ENCODE measurements at places on chromosomes 16 and 17.

DNA sequence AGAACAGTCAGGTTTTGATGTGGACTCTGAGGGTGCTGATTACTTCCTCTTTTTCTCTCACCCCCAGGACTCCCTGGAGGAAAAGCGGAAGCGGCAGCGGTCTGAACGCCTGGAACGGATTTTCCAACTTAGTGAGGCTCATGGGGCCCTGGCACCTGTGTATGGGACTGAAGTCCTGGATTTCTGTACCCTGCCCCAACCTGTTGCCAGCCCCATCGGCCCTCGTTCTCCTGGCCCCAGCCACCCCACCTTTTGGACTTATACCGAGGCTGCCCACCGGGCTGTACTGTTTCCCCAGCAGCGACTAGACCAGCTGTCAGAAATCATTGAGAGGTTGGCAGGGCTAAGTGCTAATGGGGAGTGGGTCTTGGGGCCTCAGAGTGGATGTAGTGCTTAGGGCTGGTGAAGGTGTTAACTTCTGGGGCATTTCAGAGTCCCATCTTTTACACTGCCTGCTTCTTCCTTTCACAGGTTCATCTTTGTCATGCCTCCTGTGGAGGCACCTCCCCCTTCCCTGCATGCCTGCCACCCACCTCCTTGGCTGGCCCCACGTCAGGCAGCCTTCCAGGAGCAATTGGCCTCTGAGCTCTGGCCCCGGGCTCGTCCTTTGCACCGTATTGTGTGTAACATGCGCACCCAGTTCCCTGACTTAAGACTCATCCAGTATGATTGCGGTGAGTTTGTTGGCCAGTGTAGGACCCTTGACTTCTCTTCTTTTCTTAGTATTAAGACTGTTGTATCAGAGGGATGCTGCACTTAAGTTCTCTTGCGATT, 19.1 kb upstream of the PHKG2 start:
- DNase-seq = no peak

DNA sequence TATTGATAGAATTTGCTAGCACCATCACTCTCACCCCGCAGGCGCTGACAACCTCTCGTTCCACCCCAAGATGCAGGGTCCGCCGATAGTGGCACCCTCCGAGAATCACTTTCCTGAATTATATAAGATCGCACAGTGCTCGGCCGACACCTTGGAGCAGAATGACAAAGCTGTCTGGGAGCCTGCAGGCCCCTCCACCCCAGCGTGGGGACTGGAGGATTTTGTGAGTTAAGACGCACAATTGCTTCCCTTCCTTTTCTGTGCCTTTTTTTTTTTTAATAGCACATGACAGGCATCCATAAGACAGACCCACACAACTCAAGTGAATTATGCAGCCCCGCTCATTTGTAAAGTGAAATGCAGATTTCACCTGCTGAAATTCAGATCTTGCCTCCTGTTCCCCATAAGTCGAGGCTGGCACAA, 155.3 kb downstream of the C16orf78 start:
- no peak for DNase-seq

- no peak for DNase-seq
Measured at GRCh38 chr16:11759997-11760396, 17.3 kb upstream of the TXNDC11 start.

GRCh38 chr17:73267648-73268537, 6.2 kb upstream of the CPSF4L start:
- no peak for DNase-seq

DNA sequence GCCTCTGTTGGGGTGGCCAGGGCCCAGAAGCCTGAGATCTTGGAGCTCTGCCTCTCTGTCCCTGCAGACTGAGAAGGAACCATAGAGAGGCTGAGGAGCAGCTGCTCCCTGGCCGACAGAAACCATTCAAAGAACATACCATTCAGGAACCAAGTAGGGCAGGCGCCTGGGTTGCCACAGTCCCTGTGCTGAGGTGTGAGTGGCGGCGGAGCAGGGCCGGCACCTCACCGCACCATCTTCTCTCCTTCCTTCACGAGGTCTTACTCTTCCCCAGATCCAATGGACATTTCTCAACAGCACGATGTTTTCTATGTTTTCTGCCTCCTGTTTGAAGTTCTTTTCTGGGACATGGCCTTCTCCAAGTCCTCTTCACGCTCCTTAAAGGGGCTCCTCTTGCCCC, 22.8 kb upstream of the ALOX15 start:
- no peak for DNase-seq

- no peak for DNase-seq
Measured at GRCh38 chr16:70754851-70755600, 45.9 kb downstream of the VAC14 start.

GRCh38 chr17:73431401-73432205, 119.8 kb upstream of the CDC42EP4 start:
- DNase-seq = no peak

DNA sequence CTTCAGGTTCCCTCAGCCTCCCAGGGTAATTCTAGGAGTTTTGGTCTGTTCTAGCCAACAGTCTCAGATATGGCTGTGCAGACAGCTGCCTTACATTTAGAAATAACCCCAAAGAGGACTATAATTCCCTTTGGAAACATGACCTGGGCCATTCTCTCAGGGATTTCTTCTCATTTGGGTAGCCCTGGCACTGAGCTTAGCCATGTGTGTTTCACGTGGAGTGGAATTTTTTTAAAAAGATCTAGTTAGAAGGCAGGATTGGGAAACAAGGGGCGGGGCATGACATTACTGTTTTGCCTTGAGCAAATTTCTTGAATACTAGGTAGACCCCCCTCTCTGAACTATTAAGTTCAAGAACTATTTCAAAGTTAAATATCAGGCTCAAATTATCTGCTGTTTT, 29.6 kb upstream of the MRC2 start:
- DNase-seq = no peak

DNA sequence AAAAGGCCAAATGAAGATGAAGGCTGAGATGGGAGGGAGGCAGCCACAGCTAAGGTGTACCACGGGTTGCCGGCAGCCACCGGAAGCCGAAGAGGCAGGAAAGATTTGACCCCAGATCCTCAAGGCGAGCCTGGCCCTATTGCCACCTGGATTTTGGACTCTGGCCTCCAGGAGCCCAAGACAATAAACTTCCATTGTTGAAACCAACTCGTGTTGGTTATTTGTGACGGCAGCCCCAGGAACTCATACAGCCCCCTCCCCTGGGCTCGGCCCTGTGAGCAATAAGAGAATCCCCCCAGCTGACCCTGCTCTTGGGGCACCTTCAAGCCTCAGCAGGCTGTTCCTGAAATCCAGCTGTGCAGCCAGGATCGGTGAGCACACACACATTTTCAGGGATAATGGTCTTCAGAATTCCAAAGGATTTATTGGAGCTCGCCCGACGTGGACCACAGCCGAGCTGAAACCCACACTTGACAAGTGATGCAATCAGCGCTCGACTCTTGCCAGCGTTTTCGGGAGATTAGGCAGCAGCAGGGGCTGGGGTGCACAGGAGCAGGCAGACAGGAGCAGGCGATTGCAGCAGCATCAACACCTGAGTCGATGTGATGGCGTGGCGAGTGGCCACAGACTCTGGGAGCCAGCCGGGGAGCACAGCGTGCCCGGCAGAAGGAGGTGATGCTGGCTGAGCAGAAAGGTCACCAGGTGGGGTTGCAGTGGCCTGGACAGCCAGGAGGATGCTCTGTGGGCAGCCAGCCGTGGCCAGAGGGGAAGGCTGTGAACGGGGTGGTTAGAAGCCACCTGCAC, 22.4 kb upstream of the CBX4 start:
- no peak for DNase-seq

DNA sequence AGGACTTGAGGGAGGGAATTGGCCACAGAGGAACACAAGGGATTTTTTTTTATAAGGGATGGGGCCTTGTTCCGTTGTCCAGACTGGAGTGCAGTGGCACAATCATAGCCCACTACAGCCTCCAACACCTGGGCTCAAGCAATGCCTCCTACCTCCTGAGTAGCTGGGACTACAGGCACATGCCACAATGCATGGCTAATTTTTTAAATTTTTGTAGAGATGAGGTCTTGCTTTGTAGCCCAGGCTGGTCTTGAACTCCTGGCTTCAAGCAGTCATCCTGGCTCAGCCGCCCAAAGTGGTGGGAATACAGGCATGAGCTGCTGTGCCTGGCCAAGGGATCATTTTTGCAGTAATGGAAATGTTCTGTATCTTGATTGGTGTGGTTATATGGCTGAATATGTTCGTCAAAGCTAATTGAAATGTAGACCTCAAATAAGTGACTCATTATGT, 56.9 kb downstream of the VMP1 start:
- no peak for DNase-seq

DNA sequence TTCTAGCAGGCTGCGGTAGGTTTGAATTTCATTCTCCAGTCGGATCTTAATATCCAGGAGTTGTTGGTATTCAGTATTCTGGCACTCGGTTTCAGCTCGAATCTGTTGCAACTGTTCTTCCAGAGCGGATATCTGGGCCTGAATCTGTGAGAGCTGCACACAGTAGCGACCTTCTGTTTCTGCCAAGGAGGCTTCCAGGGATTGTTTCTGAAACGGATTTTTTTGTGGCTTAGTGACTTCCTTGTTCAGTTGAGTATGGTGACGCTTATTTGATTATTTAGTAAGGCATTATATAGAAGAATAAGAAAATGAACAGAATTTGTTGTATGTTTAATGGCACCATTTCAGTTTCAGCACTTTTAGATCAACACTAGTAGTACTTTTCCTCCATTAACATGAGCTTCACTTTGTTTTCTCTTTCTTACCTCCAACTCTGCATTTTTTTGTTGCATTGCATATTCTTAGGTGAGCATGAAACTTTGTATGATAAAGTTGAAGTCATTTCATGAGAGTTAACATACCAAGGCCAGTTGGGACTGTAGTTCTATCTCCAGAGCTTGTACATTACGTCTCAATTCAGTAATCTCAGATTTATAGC, 2.8 kb downstream of the KRT10 start:
- no peak for DNase-seq

DNA sequence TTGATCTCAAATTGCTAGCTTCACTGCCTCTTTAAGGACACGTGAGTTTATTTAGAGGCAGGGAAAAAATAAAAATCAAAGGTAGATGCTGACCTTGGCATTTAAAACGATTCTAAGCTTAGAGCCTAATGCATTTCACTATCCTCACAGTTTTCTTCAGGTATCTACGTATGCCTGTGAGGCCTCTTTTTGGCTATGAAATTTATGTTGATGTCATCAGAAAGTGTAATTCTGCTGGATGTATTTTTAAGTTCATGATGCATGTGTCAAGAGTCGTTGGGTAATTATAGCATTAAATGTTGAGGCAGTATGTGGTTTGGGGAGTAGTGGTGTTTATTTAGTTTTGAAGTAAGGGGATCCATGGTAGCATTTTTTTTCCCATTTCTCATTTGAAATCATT, 4.2 kb upstream of the KRTAP3-2 start:
- DNase-seq = no peak

Measured in stimulated activated effector memory CD8-positive, alpha-beta T cell treated with anti-CD3 and anti-CD28 coated beads, Interleukin-12 subunit alpha, Interleukin-12 subunit beta, amount 100 ng/mL, for 72 hours (primary cell).